ENCODE measurements at places on chromosomes 7 and 10.

DNA sequence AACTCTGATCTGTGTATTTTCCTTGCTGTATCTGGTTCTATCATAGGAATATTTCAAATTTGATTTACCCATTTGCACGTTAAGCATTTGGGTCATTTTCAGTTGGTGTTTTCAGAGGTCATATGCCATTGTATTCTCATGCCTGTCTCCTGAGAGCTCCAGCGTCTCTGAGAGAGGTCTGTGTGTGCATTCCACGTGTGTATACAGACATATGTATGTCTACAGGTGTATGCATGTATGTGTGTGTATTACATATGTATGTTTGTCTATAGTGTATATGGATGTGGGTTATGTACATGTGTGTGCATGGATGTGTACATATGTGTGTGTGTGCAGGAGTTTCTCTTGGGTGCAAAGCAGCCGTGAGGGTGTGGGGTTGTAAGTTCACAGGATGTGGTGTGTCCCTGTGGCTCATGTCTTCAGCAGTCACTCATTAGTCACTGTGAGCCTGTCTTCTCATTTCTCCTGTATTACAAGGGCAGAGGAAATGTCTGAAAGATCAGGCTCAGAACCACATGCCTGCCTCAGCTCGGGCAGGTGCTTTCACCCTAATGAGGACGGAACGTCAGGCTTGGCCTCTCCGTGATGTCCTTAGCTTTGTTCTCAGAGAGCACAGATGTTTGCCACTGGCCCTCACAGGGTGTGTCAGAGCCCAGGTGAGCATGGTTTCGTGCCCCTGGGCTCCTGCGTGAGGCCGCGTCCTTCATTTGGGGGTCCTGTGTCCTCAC, 101.6 kb downstream of the NKX6-2 start:
- no peak for DNase-seq

- DNase-seq = no peak
These were observed 90.5 kb downstream of the WIPF3 start for GRCh38 chr7:29896685-29897411.

- DNase-seq = no peak
These were observed 111.7 kb downstream of the PARP12 start for GRCh38 chr7:139950881-139951525.

GRCh38 chr10:51399840-51400239, 299.6 kb downstream of the CSTF2T start:
- DNase-seq = no peak

- DNase-seq = no peak
These were observed 44.6 kb downstream of the WDR37 start for GRCh38 chr10:1100691-1101368.

DNA sequence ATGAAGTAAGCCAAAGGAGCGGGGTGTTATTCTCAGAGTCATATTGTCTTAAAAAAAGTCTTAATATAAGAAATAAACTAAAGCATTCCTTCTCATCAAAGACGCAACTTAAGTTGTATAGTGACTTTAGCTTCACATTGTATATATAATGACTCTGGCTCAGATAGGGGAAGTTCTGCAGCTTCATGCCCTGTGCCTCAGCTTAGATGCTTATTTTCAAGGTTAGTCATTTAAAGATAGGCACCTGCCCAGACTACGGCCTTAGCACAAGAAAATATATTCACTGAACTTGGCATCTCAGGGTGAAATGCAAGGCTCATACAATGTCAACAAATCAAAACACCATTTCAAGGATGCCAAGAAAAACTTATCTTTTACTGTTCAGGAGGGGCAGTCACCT, 52.8 kb upstream of the DNAJB12 start:
- DNase-seq = no peak

- no peak for DNase-seq
These were observed 902.5 kb downstream of the PCDH15 start for GRCh38 chr10:53898532-53898931.

DNA sequence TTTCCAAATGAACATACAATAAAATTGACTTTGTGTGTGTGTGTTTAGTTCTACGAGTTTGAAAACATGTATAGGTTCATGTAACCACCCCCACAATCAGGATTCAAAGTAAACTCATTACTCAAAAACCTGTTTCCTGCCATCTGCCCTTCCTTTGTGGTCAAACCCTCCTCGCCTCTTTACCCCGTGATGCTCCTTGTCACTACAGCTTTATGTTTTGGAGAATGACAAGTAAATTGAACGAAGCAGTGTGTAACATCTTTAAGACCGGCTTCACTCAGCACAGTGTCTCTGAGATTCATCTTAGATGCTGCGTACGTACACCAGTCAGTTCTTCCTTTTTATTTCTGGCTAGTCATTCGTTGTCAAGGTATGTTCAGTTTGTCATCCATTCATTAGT, 54.6 kb upstream of the MKI67 start:
- no peak for DNase-seq

DNA sequence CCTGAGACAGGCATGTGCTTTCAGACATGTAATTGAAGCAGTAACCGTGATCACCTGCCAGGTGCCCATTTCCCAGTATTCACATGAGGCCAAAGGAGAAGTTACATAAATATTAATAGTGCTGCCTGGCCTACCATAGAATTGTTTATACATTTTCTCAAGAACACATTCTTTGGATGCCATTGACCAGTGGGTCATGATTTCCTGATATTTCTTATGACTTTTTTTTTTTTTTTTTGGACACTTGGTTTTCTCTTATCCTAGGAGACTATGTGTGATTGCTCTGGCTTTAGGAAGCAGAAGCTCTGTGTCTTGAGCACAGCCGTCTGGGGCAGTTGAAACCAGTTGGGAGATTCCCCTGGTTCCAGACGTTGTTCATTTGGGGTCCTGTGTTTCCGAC, 143.9 kb upstream of the NPS start:
- no peak for DNase-seq

- DNase-seq = no peak
These were observed 505.6 kb downstream of the RPS24 start for GRCh38 chr10:78539247-78539766.

DNA sequence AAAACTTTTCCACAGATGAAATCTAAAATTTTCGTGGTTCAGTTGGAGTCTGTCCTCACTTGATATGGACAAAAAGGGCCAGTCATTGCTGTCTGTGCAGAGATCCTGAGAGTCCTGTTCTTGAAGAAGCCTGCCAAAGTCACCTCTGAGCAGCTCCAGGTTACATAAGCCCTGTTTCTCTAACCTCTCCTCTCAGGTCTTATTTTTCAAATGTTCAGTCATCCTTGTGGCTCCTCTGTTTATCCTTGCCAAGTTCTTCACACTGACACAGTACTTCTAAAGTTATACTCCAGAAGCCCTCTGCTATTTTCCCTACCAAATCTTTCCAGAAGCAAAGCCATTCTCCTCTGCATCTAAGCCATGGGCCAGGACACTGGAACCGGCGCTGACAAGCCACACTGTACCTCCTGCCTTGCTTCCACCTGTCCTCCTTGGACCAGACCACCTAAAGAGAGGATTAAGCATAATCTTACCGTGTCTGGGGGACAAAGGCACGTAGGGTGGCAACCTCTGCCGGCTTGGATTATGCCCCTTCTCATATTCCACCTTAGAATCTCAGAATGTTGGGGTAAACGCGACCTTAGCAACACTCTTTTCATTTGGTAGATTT, 161.6 kb downstream of the JAZF1 start:
- DNase-seq = no peak

DNA sequence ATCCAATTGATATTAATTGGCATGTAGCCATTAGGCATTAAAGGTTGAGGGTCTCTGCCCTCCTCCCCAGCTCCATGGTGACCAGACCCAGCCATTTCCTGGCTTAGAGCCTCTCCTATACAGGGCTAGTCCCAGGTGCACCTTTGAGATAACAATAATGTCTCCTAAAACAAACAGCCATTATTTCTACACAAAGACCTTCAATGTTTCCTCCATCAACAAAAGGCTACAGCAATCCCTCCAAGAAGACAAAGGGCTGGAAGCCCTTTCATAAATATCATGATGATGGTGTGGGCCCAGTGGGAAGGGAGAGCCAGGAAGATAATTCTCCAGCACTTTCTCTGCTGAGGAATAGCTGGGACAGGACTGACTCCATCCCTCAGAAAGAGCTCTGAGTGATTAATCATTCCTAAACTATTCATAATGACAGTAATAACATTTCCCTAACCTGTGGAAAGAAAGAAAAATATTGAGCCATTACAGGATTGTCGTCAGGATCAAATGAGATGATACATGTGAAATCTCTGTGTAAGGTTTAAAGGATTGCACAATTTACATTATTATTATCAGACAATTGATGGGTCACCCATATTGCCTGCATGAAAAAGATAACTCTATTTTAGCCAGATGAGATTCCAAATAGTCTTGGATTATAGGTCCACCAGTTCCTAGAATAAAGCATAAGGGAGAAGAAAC, 10.2 kb downstream of the PKD2L1 start:
- DNase-seq = no peak

DNA sequence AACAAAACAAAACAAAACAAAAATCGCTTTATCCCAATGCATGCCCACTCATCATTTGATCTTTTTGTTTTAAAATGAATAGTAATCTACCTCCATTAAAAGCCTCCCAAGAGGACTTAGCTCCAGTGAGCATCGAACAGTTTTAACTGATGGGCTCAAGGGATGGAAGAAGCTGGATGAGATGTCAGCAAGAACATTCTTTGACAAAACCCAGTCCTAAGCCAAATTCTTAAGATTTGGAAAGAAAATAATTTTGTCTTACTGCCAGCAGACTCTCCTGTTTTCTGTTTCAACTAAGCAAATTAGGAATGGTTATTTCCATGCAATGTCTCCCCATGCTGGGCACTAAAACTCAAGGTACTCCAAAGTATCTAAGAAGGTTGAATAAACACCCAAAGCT, 127.3 kb downstream of the RNLS start:
- DNase-seq = no peak

GRCh38 chr7:63073286-63073685, 925.4 kb upstream of the ZNF722 start:
- DNase-seq = no peak

- no peak for DNase-seq
These were observed 98.0 kb upstream of the GATA3 start for GRCh38 chr10:7956508-7956907.

DNA sequence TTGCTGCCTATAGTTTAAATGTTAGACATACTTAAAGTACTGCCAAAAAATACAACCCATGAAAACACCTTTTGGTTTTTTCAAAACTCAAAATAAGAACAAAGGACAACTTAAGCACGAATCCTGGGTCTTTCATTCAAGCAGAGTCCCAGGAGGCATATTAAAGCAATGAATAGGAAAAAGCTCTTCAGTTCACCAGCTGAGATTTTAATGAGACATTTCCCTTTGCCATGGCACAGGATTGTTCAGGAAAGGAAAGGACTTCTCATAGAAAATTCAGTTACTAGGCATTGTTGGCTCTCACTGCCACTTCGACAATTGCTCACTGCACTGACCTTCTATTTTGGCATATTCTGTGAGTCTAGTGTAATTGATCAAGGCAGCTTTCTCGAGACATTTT, 133.5 kb upstream of the FEZF1 start:
- DNase-seq = no peak

DNA sequence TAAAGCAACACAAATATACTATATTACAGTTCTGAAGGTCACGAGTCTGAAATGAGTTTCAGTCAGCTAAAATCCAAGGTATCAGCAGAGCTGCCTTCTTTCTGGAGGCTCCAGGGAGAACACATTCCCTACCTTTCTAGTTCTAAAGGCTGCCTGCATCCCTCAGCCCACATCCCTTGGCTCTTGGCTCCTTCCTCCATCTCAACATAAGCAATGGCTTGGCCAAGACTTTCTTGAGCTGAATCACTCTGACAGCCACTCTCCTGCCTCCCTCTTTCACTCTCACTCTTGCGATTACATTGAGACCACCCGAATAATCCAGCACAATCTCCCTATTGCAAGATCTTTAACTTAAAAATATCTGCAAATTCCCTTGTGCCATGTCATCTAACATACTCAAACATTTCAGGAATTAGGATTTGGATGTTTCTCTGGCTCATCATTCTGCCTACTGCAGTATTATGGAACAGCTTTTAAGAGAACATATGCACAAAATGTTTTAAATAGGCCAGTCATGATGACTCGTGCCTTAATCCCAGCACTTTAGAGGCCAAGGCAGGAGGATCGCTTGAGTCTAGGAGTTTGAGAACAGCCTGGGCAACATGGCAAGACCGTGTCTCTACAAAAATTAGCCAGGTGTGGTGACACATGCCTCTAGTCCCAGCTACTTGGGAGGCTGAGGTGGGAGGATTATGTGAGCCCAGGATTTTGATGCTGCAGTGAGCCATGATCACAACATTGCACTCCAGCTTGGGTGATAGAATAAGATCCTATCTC, 144.2 kb upstream of the VSTM2A start:
- no peak for DNase-seq

GRCh38 chr7:69042138-69042537, 556.1 kb upstream of the AUTS2 start:
- no peak for DNase-seq

- no peak for DNase-seq
These were observed 20.2 kb downstream of the CREB3L2 start for GRCh38 chr7:137981668-137982067.

DNA sequence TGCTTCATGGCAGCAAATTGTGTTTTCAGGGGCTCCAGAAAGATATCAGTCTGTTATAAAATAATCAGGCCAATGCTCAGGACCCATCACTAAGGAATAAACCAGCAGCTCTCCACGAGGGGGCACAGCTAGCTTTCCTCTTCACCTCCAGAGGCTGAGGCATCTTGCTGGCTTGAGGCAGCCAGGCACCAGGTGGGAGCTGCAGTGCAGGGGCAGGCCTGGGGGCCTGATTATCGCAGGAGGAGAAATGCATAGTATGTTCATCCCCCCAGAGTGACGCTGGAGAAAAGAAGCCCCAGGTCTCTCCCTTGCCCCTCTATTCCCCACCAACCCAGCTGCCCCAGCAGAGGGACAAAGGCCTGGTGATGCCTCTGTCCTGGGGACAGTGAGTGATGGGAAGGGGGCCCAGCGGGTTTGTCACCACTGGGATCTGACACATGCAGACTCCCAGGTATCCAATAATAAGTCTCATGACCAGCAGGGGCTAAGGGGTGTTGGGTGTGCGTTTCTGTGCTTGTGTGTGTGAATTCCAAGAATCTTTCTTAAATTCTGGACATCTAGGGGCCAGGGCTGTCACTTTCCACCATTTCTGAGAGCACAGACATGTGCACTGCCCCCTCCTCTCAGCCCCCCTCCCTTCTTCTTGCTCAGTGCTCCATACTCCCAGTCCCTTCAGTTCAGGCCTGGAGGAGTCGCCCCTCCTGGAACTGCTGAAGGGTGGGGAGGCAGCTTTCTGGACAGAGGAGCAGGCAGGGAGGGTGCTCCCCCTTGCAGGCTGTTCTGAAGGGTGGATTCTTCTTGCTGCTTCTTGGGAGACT, 128.1 kb upstream of the FAM20C start:
- peak; percentile 49 for DNase-seq

DNA sequence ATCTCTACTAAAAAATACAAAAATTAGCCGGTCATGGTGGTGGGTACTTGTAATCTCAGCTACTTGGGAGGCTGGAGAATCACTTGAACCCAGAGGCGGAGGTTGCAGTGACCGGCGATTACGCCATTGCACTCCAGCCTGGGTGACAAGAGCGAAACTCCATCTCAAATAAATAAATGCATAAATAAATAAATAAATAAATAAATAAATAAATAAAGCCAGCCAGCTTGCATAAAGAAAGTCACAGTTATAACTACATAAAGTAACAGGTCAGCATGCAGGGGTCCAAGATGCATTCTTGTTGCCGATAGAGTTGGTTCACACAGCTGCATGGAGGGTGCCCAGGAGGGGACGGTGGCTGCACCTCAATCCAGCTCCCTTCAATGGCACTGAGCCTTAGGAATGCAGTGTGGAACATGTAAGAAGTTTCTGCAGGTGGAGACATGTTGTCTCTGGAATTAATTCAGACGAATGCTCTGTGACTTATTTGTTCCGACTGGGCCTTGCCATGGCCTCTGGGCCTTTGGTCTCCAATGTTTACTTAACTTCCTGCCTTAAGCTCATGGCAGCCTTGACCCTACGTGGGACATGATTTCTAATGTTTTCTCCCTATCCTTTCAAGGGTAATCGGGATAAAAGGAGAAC, 159.6 kb upstream of the PRKCQ start:
- DNase-seq = no peak

All from colonic mucosa (tissue), 4 donors.